Hepatocyte (in vitro differentiated cells): ENCODE measurements at places on chromosomes 7 and 10. TPM values are rescaled to one million over a fixed set of nuclear protein-coding genes. Genes with fewer than 3 reads are reported as not detected.

Gene LRRC17
- 40.8 and 50.8 TPM in 2 replicates for total RNA-seq

Gene FXYD4
- 0.80 TPM in 1 of 2 replicates, not detected in the other for total RNA-seq

Gene NRCAM
- total RNA-seq: 34.4 and 41.5 TPM in 2 replicates

DNA sequence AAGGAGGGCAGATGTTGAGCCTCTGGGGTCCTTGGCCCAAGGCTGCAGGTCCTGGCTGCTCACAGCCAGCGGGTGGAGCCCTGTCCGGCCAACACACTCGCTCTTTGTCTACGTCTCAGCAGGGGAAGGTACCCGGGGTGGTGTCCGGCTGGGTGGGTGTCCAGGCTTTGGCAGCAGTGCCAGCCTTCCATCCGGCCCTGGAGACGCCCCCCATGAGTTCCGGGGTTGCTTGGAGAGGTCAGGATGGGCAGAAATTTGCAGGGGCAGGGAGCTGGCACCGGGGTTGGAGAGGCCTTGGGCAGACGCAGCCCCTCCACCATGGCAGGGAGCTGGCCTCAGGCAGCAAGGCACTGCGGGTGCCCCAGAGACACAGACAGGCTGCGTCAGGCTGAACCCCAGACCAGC, 42.2 kb upstream of the ELN start:
- DNase-seq: no peak

DNA sequence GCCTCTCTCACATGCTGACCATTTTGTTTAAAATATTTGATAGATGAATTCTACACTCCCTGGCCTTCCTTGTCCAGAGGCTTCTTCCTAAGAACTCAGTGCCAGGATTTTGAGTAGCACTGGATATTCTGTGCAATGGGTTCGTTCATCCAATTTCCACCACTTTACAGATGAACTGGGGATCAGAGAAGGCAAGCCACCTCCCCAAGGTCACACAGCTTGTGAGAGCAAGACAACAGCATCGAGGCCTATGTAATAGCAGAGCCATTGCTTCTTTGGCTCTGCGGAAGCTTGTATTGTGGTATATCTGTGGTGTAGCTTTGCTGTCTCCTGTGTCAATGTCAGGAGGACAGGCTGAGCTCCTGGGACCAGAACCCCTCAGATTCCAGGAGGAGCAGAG, 140.9 kb downstream of the PLPP4 start:
- DNase-seq: no peak

DNA sequence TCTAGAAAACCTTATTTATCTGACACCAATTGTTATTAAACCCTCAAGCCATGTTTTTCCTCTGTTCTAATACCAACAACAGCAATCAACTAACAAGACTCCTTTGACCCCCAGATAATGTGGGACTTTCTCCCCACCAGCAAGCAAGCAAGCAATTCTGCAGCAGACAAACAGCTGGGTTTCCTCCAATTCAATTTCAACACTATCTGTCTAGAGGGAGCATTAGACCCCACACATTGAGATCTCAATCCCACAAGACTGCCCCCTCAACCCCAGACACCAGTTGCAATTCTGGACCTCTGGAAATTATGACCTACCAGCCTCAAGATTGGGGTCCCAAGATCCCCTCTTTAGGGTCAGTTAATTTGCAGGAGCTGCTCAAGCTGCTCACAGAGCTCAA, 89.4 kb upstream of the TMEM26 start:
- DNase-seq: no peak

GRCh38 chr10:84269773-84270172, 24.9 kb downstream of the RGR start:
- no peak for DNase-seq
